SK-MEL-5 (cell line): ENCODE measurements at places on chromosomes 6 and 20. TPM values are rescaled to one million over a fixed set of nuclear protein-coding genes. Genes with fewer than 3 reads are reported as not detected.

The DOK5 gene
- total RNA-seq, result 2.2 and 2.8 TPM in 2 replicates

The TXLNB gene
- total RNA-seq, result 0.83 and 1.2 TPM in 2 replicates

The TMEM74B gene
- 3.9 and 5.7 TPM in 2 replicates for total RNA-seq

The PTGIS gene
- total RNA-seq, result 0.16 TPM in 1 of 2 replicates, not detected in the other

The RSPO3 gene
- not detected in 2 replicates for total RNA-seq

The FBXO30 gene
- total RNA-seq, result 6.2 and 7.1 TPM in 2 replicates

GRCh38 chr20:41047975-41048305 lies 19.3 kb downstream of the TOP1 start:
- peak; percentile 42 for DNase-seq

DNA sequence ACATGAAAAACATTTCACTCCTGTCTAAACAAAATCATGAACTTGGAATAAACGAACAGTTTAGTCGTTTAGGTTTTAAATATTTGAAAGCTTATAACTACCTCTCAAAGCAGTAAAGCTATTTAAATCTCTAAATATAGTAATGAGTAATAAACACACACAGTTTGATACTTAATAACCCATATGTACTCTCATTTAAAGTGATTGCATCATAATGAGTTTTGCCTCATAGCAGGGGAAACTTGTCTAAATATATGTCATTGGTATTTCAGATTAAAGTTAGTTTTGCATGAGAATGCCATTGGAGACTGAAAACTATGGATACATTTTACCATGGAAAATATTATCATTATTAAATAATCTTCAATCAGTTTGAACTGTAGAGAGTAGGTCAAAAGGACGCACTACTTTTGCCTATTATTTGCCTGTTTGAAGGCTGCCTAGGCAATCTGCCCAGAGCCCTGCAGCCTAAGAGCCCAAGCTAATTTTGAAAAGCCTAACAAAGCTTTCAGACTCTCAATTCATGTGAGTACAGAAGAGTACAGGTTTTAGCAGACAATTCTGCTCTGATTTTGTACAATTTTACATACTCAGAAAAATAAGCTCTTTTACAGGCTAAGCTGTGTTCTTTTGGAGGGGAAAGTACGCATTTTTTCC lies 632.8 kb downstream of the HACE1 start:
- no peak for DNase-seq

GRCh38 chr20:48684501-48685041 lies 143.2 kb downstream of the PREX1 start:
- DNase-seq, result no peak

GRCh38 chr6:125230674-125231073 lies 71.1 kb downstream of the HDDC2 start:
- no peak for DNase-seq

DNA sequence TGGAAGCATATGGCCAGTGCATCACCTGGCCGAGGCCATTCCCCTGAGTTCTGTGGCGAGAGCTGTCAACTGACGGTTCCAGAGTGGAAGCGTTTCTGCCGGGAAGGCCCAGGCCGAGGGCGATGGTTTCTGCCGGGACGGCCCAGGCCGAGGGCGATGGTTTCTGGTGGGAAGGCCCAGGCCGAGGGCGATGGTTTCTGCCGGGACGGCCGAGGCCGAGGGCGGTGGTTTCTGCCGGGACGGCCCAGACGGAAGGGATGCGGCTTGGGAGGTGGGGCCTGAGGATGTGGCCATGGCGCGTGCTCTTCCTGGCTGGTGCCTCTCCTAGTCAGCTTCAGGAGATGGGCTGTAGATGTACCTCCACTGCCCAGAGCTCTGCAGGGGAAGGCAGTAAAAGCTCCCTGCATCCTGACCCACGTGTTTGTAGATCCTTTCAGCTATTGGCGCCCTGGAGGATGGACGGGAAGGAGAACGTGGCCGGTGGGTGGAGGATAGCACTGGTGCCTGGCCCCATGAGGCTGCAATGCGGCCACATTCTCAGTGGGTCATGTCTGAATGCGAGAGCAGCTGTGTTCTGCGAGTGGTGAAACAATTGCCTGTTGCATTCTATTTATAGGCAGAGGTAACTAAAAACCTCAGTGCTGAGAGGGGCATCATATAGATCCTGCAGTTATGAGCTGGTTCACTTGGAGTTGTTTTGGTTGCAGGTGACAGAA lies 12.8 kb downstream of the TPD52L2 start:
- no peak for DNase-seq

DNA sequence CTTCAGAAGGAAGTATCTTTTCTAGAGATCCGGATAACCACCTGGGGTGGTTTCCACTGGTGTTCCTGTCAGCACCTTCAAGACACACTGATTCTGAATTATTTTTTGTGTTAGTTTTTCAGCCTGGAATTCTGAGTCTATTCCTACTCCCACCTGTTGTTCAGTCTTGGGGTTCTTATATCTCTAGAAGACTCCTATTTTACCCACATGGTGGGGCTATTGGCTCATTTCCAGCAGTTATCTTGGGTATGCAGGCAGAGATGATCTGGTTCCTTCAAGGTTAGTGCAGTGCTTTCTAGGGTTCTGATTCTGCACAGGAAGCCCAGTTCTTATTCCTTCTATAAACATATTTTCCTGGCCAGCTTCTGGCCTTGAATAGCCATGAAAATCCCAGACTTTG lies 175.6 kb upstream of the PDE7B start:
- peak; percentile 69 for DNase-seq

DNA sequence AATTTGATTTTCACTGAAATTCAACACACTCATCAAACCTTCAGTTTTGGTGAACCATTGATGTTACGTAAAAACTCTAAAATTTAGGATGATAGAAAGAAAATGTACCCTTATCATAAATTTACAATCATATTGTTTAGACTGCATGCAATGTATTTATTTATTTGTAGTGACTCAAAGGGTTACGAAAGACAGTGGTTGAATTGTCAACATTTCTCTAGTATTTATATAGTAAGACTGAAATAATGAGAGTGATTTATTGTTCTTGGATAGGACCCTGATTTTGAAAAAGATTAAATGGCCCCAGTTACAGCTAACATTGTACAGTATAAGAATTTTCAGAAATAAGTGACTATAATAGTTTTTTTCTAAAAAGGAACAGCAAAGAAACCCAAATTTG lies 591.5 kb downstream of the RFPL4B start:
- no peak for DNase-seq

- peak; percentile 28 for DNase-seq
Observed at GRCh38 chr6:31865205-31866118, 2.8 kb upstream of the NEU1 start.

DNA sequence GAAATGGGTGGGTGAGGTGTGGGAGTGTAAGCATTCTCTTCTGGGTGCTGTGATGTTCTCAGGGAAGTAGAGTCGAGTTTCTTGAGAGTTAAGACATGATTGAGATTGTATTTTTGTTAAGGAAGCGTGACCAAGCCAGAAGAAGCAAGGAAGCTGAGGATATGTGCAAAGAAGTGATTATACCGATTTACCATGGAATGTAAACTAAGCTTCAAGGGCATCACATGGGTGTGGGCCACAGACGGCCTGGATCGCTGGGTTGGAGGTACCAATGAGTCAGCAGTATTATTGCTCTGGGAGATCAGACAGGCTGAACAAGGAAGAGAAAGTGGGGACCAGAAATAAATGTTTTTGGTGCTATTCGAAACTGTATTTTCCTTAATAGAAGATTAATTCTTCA lies 184.1 kb upstream of the GMDS start:
- DNase-seq, result no peak

DNA sequence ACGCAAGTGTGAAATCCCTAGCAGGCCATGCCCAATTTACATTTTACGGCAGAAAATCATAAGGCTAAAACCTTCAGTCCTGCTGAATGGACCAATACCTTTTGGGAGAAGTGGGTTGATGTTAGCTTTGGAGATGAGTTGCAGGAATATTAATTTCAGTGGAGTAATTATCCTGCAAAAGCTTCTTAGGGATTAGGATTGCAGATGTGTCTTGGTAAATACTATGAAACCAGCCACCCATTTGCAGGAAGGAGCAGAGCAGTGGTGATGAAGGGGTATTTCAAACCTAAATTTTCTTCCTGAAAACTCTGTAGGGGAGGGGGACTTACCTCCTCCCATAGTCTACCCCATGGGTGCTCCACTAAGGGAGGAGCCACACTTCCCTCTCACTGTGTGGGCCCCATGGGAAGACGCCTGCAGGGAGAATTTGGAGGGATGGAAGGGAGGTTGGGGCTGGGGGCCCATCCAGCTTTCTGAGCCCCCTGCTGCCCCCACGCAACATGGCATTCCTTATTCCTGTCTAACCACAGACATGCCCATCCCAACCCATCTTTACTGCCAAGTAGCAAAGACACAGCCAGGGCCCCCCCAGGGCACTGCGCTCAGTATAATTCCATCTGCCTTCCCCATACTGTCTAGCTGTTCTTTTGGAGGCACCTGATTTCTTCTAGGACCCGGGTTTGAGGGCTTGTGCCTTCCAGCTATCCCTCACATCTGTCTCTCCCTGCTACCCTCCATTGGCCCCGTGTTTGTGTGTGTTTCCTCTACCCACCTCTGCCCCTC lies 14.6 kb upstream of the UQCC2 start:
- DNase-seq, result no peak

DNA sequence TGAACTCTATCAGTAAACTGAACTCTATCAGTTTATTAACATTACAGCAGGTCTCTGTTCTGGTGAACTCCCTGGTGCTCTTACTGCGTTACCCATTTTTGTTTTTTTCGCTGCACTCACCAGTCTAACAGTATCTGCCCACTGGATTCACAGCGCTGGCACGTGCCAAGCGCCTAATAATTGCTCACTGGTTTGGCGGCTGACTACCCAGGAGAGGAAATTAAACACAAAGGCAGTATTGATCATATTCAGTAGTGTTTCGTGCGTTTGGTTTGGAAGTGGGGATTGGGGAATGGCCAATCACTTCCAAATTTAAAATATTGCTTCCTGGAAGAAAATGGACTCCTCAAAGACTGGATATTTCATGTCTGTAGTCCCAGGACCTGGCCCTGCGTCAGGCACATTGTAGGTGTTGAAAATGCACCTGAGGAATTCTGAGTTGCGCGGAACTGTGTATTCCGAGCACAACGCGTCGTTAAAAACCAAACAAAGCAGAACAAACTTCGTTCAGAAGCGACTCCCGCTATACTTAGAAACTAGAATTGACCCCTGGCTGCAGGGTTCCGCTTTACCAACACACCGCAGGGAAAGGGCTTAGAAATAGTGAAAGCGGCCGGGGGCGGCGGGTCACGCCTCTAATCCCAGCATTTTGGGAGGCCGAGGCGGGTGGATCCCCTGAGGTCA lies 1.1 kb upstream of the RPS12 start:
- DNase-seq, result peak; percentile 68

- DNase-seq, result peak; percentile 65
Observed at GRCh38 chr6:104789770-104790190, 69.9 kb downstream of the HACE1 start.

DNA sequence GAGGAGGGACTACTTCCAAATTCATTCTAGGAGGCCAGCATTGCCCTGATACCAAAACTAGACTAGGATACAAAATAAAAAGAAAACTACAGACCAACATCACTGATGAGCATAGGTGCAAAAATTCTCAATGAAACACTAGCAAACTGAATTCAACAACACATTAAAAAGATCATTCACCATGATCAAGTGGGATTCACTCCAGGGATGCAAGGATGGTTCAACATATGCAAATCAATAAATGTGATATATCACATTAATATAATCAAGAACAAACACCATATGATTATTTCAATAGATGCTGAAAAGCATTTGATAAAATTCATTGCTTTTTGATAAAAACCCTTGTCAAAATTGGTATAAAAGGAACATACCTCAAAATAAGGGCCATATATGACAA lies 10.2 kb downstream of the PGBD1 start:
- DNase-seq, result no peak

- DNase-seq, result peak; percentile 62
Observed at GRCh38 chr6:126060400-126060799, 74.1 kb downstream of the TRMT11 start.

GRCh38 chr6:27091661-27092315 lies 155.7 kb upstream of the PRSS16 start:
- peak; percentile 97 for DNase-seq

DNA sequence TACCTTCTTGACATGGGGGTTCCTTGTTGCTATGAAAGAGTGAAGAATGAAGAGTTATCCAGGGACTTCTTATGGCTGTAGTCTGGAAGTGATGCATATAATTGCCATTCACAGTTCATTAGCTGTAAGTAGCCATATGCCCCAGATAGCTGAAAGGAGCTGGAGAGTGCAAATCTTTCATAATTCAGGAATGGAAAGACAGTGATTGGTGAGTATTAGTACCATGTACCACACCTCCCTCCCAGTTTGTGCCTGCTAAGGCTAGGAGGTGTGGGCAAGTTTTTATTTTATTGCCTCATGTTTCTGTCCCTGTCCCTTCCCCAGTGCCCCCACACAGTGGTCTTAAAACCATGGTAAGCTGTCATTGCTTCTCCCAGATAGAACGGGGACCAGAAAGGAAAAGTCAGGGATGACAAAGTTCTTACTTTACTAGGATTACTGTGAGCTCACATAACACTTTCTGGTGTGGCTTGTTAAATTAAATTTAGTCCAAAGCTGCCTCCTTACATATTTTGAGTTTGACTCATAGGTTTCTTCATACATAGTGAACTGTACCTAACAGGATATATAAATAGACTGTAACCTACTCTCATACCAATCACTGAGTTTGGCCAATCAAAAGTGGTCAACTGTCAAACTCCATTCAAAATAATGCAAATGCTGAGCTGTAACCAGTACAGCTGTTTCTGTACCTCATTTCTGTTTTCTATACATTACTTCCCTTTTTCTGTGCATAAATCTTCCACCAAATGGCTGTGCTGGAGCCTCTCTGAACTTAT lies 119.4 kb downstream of the RFPL4B start:
- DNase-seq, result no peak

- no peak for DNase-seq
Observed at GRCh38 chr20:49268600-49269365, 9.1 kb downstream of the ZNFX1 start.

DNA sequence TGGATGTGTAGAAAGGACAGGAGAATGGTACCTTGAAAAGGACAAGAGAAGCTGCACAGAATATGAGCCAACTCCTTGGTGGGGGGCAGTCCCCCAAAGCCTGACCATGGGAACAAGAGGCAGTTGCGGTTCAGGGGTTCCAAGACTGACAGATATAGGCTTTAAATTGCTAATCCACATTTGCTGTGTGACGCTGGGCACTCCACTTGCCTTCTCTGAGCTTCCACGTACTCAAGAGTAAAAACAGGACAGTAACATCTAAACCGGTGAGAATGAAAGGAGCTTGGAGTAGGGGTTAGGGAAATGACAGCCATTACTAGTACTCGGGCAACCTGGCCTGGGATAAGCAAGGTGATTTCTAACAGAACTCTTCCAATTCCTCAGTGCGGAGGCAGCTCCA lies 57.9 kb upstream of the LRFN2 start:
- DNase-seq, result no peak

DNA sequence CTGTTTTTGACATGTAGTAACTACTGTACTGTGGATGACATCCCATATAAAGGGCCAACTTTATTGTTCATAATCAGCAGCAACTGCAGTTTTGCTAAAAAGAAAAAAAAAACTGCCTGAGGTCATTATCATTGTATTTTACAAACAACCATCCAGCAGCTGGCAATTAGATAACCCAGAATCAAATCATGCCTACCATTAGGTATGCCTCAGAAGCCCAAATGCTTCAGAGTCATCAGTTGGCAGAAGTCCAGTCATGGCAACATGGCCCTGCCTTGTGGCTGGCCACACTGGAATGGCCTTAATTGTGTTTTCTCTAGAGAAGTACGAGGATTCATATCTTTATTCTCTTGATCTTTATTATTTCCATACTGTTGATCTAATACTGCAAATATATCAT lies 462.4 kb upstream of the NRSN1 start:
- no peak for DNase-seq
